ENCODE measurements at places on chromosomes 16 and 17.

DNA sequence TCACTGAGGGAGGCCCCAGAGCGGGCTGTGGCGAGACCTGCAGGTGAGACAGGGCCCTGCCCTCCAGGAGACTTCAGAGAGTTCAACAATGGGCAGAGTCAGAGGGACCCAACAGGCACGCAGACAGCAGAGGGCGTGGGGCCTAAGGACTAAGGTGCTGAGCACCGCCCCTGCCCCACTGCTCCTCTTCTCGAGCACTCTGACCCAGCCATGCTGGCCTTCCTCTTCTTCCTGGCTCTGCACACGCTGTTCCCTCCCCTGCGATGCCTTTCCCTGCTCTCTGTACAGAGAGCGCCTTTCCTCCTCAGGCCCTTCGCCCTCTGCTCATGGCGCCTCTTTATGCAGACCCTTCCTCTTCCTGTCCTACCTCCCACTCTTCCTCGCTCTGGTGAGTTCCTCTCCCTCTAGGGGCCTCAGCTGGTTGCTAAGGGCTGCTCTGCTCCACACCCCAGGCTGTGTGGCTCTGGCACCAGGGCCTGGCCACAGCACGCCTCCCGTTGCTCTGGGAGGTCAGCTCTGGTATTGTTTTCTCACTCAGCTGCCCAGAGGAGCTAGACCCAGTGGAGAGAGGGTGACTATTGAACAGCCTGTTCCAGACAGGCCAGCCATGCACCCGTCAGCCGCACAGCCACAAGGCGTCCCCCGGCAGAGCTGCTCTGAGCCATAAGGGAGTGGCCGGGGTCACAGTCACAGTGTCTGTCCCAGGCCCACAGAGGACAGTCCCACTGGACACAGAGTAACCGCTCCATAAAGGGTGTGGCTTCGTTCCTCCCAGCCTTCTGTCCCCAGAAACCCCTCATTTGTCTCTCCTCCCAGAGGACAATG lies 13.6 kb upstream of the RASD1 start:
- no peak for DNase-seq

DNA sequence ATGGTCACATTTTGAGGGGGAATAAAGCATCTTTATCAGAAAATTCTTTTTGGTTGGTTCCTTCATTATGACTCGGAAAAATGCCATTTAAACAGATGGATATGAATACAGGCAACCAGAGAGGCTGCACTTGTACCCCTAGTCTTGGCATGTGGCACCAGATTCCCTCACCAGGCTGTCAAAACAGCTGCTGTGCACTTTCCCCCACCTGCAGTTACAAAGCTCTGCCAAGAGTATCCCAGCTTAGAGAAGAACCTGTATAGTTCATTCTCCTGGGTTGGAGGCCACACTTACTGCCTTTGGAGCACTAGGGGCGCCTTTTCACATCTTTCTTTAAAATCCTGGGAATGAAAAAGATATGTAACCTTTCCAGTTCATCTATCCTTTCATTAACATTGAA lies 190.3 kb downstream of the KIF2B start:
- DNase-seq: no peak

DNA sequence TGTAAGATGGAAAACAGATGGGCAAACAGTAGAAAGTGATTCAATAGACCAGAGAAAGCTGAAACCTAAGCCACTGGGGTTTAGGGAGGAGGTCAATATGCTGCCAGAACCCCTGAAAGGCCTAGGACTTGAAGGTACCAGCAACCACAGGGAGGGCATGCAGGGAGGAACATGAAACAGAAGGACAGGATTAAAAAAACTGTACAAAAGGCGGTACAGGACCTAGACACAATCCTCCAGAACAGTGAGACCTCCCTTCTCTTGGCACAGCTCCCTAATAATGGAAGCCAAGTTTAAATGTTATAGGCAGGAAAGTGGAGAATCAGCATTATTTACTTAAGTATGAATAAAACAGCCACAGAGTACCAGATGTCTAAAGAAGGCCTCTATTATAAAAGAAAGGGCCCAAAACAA lies 105.5 kb downstream of the SPAG9 start:
- no peak for DNase-seq

DNA sequence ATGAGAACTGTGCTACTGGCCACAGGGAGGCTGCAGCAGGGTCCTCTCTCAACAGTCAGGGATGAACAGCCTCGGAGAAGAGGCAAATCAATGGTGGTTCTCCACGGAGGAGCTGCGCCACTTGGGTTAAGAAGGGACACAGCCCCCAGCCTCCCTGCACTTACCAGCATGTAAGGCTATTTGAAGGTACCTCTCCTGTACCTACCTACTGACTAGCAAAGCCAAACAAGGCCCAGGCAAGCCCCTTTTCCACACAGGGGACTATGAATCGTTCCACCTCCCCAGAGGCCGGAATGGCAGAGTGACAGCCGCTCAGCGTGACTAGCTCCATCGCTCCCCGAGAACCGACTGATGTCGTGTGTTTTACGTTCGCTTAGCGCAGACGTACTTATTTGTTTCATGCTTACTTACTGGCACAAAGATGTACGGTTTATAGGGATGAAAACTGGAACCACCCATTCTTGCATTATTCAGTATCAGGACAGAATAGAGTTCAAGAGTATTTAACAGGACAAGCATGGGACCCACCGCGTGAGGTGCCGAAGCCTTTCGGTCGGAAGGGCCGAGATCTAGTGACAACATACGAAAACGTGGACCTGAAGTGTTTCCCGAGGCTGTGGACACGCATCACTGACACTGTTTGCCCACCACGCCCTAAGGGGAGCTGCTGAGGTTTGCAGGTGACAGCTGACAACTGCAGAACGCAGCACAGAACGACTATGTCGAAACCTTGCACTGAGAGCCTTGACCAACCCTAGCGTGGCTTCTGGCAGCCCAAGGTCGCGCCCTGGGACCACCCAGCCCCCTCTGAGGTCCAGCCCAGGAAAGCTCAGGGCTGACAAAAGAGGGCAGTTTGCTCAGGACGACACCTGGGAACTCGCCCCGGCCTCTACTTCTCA lies 1.0 kb downstream of the TEPSIN start:
- no peak for DNase-seq

DNA sequence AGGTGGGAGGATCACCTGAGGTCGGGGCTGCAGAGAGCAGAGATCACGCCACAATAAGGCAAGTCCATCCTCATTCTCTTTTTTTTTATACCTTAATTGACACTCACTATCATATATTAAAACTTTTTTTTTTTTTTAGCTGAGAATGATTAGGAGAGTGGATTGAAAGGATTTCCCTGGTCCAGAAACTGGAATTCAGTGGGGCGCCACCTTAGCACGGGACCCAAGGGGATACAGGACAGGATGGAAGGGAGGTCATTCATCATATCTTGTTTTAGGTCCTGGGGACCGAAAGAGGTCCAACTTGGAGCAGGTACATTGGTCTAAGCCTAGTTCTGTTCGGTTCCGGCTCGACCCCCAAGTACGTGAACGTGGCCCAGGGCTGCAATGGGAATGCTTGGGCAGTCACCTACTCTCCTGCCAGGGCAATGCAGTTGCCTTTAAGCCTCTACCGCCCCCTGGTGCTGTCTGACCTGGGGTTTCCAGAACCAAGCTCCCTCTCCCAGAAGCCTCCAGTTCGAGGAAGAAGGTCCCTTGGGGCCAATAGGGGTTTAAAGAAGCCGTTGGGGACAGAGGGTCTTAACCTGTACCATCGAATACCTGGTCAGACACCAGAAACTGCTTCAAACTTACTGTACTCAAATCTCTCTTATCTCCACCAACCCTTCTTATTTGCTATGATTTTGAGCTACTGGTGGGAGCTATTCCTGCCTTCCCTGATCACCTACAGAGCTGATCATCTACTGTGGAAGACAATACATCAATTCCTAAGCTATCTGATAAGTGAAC lies 19.9 kb upstream of the GPATCH8 start:
- peak; percentile 77 for DNase-seq

- DNase-seq: no peak
Observed at GRCh38 chr17:37188157-37188556, 187.6 kb upstream of the C17orf78 start.

GRCh38 chr17:38456031-38456815 lies 28.0 kb downstream of the ARHGAP23 start:
- DNase-seq: no peak

- DNase-seq: no peak
Observed at GRCh38 chr17:37064956-37065355, 116.2 kb downstream of the AATF start.

DNA sequence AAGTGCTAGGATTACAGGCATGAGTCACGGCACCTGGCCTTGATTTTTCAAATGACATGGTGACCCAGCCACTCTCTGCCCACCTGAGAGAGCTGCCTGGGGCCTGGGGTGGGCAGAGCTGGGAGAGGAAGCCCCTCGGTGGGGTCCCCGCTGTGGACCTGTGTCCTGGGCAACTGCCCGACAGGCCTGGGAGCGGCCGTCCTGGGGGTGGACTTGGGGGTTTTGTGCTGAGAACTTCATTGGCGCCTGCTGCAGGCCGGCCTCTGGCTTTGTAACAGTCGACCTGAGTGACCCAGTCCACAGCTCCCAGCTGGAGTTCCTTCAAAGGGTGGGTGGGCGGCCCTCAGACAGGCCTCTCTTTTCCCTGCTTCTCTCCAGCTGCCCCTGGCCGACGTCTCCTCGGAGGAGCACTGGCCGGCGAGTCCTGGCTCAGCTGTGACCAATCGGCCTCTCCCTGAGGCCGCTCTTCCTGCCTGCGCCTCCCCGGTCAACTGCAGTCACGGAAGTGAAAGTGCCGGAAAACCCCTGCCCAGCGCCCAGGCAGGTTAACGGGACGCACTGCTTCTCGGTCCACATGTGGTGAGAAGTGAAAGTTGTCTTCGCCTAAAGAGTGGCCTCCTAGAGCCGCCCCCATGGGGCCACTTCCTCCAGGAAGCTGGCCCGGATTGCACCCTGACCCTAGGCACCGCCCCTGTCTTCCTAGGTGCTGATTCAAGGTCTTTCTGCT lies 5.5 kb downstream of the CBFA2T3 start:
- no peak for DNase-seq

GRCh38 chr17:58320570-58321323 lies 7.8 kb downstream of the TSPOAP1 start:
- DNase-seq: no peak

DNA sequence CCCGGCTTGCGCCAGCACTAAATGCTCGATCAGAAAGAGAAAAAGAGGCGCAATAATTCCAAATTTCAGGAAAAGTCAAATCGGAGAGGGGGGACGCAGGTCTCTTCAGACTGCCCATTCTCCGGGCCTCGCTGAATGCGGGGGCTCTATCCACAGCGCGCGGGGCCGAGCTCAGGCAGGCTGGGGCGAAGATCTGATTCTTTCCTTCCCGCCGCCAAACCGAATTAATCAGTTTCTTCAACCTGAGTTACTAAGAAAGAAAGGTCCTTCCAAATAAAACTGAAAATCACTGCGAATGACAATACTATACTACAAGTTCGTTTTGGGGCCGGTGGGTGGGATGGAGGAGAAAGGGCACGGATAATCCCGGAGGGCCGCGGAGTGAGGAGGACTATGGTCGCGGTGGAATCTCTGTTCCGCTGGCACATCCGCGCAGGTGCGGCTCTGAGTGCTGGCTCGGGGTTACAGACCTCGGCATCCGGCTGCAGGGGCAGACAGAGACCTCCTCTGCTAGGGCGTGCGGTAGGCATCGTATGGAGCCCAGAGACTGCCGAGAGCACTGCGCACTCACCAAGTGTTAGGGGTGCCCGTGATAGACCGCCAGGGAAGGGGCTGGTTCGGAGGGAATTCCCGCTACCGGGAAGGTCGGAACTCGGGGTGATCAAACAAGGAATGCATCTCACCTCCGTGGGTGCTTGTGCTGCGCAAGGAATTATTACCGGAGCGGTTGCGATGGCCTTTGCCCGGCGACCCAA lies 4.0 kb upstream of the DLX4 start:
- DNase-seq: no peak

DNA sequence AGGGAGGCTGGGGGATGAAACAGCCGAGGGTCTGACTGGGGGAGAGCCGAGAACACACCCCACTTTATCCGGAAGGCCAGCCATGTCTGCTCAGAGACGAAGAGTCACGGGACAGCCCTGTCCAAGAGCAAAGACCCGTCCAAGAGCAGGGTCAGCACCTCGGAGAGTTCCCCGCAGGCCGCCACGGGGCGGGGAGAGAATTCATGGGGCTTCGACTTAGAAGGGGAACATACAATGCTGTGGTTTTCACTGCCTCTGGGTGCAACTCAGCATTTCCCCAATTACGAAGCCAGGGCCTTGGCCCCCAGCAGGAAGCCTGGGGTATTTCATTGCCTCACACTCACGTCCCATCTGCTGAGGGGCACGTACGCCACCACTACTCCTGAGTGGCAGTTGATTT lies 59.3 kb downstream of the JPH3 start:
- no peak for DNase-seq

DNA sequence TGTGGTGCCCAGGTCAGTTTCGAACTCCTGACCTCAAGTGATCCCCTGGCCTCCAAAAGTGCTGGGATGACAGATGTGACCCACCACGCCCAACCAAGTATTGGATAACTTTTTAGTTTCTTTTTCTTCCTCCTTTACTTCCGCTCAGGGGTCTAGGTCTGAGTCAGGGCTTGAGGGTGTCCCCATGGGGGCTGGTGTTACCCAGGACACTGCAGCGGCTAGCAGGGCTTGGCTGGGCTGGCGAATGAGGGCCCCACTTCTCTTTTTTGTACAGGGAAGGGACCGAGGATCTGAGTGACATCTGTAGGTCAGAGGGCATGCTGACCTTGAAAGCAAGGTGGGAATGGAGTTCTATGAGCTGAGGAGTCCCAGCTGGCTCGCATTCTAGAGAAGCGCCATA lies 24.9 kb downstream of the RAB11FIP3 start:
- DNase-seq: no peak

GRCh38 chr17:57874434-57875289 lies 24.8 kb upstream of the MRPS23 start:
- DNase-seq: peak; percentile 79

DNA sequence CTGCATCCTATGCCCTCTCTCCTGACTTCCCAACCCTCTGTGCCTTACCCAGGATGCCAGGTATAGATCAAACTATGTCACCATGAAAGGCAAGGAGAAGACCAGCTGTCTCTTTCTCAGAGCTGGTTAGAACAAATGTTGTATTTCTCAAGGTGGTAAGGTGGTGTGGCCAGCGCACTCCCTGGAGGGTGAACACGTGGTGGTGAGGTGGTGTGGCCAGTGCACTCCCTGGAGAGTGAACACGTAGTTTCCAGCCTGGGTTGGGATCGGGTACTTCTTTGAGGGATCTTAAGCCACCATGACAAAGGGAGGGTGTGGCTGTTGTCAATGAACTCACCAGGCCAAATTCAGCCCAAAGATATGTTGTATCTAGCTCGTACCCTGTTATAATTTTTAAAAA lies 26.8 kb downstream of the KATNIP start:
- DNase-seq: no peak

DNA sequence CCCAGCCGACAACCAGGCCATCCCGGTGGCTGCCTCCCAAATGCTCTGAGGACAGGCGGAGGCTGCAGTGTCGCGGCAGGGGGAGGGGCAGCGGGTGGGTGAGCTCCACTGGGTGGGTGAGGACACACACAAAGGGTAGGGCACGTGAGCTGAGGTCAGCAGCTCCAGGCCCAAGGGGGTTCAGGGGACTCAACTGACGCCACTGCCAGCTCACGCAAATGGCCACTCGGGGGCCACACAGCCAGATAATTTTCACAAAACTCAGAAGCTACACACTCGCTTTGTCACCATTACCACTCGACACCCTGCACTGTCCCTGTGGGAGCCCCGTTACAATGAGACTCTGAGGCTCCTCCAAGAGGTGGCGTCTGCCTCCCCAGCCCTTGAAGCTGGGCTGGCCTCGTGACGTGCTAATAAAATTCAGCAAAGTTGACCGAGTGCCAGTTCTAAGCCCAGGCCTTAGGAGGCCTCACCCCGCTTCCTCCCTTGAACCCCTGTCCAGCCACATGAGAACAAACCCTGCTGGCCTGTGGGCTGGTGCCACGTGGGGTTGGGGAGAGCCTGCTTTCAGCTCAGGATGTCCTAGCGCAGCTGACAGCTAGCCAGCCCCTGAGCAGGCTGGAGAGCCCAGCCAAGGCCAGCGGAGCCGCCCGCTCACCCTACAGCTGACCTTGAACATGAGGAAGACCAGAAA lies 56.9 kb downstream of the RMI2 start:
- DNase-seq: no peak

Data from mucosa of descending colon (tissue), 3 donors.